ENCODE measurements at places on chromosomes 7 and 10.

GRCh38 chr7:93284908-93285307, 52.7 kb downstream of the VPS50 start:
- DNase-seq: no peak

- no peak for DNase-seq
Measured at GRCh38 chr10:98349508-98349922, 65.5 kb downstream of the PYROXD2 start.

GRCh38 chr7:50697748-50698147, 84.9 kb downstream of the GRB10 start:
- DNase-seq: no peak

- DNase-seq: peak; percentile 43
Measured at GRCh38 chr7:19404912-19405329, 259.7 kb upstream of the FERD3L start.

DNA sequence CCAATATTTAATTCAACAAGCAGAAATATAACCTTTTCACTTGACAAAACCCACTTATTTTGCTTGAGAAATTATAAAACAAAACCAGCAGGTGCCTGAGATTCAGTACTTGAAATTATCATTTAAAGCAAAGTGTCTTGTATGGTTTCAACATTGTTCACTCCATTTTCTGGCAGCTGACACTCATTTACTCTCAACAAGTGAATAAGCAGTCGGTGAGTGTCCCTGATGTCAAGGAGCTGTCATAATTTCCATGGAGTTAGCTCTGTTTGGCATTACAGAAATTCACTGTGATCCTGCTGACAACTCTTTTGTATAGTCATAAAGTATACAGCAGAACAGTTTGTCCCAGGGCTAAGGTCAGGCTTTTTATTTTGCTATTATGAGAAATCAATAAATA, 490.0 kb downstream of the CNTNAP2 start:
- no peak for DNase-seq

DNA sequence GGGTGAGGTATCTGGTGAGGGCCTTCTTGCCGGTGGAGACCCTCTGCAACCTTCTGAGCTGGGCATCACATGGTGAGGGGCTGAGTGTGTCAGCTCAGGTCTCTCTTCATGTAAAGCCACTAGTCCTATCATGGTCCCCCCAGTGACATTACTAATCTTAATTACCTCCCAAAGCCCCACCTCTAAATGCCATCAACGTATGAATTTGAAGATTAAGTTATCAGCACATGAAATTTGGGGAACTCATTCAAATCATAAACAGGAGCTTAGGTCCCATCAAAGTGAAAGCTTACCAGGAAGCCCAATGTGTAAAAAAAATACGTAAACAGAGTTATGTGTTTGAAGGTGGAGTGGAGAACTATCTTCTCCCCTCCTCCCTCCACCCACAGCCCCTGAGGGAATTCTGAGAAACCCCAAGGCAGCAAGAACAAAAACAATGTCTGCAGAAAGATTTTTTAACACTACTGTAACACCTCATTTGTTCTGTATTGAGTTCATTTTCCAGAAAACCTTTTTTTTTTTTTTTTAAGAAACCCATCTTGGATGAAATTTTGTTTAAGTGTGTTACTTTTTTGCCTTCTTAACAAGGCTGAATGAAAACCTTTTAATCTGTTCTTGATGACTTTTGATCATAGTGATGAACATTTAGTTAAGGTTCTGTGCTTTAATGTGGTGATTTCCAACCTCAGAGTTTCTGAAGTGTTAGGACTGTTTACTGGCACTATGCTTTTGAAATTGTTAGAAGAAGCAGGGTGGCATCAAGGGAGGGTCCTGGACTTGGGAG, 19.1 kb upstream of the PCGF5 start:
- no peak for DNase-seq

GRCh38 chr10:109743574-109743973, 179.7 kb downstream of the XPNPEP1 start:
- no peak for DNase-seq

DNA sequence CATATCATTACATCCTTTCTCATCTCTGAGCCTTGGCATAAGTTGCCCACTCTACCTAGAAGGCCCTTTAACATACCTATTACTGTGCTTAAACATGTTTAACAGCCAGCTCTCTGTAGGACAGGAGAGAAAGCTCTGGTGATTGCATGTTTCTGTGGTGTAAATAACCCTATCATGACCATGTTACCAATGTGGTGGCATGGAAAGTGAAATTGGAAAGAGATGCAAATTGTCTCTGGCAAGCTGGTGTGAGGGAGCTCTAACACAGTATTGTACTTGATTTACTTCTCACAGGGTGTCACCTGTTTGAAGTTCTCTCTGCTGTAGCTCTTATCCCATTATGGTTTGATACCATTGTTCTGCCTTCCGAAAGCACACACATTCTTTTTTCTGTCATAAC, 231.8 kb upstream of the DKK1 start:
- DNase-seq: no peak

GRCh38 chr7:100886142-100886935, 3.2 kb downstream of the UFSP1 start:
- no peak for DNase-seq

GRCh38 chr7:79973455-79973854, 161.2 kb upstream of the GNAI1 start:
- DNase-seq: no peak

DNA sequence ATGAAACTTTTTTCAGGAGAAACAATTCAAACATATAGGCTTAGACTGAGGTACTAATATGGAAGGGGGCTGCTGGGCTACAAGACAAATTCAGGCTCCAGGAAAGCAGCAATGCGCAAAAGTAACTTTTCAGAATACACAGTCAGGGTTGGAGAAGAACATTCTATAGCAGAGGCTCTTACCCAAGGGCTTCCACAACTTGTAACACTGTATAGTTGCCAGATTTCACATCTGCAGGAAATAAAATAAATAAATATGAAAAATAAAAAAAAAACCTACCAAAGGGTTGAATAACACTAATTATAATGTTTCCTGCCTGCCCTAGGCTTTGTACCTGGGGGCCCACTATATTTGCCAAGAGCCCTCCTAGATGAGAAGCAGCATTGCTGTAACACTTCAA, 14.3 kb downstream of the MMS19 start:
- DNase-seq: no peak

DNA sequence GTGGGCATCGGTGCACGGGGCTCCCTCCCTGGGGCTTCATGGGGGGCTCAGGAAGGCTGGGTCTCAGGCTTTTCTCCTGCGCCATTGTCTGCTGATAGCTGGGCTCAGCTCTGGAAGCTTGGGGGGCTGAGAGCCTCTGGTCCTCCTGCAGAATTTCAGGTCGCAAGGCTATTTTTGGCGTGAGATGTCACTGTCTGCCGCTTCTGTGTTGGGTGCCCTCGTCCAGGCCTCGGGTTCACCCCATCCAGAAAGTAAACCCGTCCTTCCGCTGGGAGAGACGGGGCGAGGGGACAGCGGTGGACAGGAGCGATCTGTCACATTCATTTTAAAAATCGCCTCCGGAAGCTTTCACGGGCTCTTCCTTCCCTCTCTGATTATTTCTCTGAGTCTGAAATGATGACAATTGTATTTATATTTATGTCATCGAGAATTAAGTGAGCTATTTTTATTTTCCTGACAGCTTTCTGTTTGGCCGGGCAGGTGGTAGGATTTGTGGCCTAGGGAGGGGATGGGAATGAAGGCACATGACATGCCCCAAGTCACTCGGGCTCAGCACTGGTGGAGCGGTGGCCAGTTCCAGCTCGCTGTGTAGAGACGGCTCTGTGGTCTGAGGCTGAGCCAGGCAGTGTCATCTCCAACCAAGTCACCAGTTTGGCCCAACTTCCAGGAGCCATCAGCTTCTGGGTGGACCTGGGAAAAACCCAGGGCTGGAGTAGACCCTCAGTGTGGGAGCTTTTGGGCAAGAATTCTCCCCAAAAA, 40.7 kb upstream of the AP5Z1 start:
- DNase-seq: no peak

- no peak for DNase-seq
Measured at GRCh38 chr7:50685135-50686065, 97.3 kb downstream of the GRB10 start.

- no peak for DNase-seq
Measured at GRCh38 chr10:104657457-104657856, 16.4 kb downstream of the SORCS3 start.

DNA sequence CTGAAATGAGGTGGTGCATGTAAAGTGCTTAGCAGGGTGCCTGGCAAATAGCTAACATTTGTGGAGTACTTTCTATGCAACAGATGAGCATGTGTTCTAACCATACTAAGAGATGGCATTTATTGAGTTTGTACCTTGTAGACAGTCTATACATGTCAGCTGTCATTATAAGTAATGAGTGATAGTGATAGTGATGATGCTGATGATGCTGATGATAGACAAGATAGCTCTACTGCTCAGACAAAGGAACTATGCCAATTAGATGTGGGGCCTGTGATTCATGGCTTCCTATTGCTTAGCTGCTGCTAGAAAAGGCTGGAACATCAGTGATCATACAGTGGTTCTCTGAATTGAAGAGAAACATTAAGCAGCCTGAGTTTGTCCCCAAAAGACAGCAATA, 585.8 kb downstream of the KCNMA1 start:
- no peak for DNase-seq
